ENCODE measurements at places on chromosomes 6 and 20.

DNA sequence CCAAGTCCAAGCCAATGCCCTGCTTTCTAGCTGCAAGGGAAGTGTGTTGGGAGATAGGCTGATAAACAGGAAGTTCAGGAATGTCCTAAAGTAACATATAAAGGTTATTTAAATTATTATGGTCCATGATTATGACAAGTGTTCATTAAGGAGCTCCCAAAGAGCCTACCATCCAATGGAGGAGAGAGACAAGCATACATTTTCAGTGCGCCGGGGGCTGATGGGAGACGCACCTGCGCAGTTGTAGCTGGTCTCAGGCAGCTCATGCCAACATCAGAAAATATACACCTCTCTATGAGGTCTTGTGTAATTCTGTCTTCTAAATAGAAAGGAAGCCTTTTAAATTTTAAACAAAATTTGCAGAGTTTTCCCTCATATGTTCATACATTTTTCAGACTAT, 12.6 kb upstream of the SFT2D1 start:
- DNase-seq = no peak

GRCh38 chr6:21151119-21151518, 442.4 kb upstream of the SOX4 start:
- DNase-seq = no peak

GRCh38 chr6:15411766-15412165, 165.9 kb downstream of the JARID2 start:
- DNase-seq = no peak

DNA sequence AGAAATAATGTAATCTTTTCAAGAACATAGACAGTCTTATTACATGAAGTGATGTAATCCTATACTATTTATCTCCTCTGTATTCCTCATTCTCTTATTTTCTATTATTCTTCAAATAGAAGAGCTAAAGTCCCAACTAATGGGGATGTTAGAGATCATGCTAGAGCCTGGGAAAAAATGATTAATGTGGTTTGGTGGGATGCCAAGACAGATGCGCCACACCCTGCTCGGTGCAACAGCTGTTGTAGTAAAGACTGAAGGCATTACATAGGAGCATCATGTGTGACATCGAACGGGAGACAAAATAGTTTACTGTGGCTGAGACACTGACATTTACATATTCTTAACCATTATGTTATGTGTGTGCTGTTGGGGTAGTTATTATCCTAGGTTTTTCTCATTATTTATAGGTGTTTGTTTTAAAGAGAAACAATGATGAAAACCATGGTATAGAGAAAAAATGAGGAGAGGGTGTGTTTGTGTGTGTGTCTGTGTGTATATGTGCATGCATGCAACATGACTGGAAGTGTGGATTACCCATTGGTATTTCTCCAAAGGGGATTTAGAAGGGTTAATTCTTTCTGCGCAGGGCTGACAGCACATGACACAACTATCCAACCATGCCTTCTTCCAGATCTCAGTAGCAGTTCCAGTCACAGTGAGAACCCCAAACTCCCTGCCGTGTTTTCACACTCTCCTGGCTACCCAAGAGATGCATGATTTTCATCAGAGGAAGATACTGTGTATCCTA, 155.3 kb downstream of the EYA4 start:
- no peak for DNase-seq

GRCh38 chr6:3871515-3871914, 22.3 kb downstream of the FAM50B start:
- DNase-seq = no peak

GRCh38 chr6:157481189-157481864, 100.3 kb downstream of the ZDHHC14 start:
- DNase-seq = no peak

DNA sequence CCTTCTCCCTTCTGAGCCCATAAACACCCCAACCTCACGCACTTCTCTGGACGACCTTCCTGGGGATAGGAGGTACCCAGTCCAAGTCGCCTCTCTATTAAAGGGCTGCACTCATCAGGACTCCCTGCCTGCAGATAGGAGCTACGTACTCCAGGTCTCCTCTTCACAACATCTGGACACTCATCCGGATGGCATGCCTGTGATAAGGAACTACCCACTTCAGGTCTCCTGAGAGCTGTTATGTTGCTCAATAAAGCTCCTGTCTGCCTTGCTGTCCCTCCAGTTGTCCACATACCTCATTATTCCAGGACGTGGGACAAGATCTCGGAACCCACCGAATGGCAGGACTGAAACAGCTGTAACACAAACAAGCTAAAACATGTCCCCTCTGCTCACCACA, 548.0 kb downstream of the TBC1D32 start:
- DNase-seq = no peak

DNA sequence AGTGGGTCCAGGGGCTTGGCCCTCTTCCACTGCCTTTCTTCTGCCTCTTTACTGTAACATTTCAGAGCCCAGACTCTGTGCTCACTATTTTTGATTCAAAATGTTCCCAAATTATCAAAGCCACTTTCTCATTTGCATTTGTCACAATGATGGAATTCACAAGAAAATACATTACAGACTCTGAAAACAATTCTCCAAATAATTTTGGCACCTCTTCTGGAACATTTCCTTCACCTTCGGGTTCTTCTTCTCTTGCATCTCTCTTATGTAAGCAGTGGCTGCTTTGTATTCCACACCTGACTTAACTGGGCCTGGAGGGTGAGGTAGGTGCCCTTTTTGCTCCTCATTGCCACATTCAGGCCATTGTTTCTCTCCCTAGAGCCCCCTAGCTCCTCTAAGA, 30.0 kb downstream of the ZNF184 start:
- no peak for DNase-seq

DNA sequence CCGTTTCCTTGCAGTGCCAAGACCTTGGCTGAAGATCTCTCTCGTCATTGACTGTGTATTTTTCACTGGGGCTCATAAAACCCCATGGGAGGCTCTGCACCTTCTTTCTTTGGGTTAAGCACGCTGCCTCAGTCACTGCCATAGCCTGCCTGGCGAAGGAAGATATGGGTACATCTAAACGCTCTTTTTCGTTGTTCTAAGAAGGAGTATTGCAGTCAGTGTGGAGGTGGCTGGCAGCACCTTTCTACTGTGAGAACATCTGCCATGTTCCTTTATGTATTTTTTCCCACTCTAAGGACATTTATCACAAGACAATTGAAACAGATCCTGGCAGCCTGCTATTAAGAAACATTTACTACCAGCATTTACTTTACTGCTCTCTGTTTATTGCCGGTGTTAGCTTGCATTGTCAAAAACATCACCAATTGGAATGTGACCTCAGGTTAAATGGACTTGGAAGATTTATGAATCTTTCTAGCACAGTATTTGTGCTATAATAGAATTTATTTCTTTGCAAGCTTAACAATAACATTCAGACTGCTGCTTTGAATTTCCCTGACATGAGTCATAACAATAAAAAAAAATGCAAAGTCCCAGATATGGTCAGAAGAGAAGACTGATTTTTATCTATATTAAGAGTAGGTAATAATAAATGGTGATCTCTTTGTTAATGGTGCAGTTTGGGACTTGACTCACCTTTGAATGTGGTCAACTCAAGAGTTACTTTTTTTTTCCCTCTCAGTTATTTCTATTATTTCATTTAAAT, 62.2 kb upstream of the CLDN20 start:
- DNase-seq = no peak

Data from stimulated activated CD8-positive, alpha-beta memory T cell treated with anti-CD3 and anti-CD28 coated beads, Interleukin-7, amount 100 ng/mL, for 1 hour (primary cell).